ENCODE measurements at places on chromosomes 1 and 21.

DNA sequence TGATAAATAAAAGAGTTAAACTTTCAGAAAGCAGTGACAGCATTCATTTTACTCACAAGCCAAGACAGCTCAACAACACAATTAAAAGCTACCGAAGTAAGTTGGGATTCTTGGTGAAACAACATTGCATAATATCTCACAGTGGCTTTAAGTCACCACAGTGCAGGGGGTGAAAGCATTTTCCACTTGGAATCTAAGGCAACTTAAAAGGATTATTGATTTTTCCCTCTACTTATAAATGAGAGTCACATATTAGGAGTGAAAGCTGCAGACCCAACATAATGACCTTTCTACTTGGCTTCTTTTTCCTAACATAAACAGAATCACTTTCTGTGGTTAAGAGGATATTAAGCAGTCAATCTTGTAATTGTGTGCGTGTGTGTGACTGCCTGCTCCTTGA, 536.6 kb upstream of the CXADR start:
- no peak for DNase-seq

DNA sequence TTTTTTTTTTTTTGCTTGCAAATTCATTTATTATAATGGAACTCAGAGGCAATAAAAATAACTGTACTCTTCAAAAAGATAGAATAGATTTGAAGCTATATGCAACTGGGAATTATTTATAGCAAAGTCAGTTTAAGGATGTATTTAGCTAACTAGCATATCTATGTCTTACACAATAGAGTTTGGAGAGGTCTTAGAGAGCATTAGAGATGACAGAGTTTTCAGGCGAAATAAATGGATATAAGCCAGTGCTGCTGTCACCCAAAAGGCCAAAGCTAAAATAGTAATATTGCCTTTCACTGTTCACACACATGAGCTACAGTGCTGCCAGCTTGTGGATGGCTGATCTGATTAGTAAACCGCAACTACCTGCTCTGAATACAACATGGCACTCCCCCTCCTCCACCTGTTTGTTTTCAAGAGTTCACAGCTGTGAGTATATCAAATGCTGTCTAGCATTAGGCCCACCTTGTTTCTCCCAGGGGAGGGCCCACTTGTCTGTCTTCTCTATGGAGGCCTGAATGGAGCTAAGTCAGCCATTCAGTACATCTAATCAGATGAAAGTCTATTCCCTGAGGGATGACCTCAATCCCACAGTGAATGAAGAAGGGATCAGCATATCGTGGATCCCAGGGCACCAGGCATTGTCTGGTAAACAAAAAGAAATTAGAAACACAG, 25.2 kb upstream of the SSX2IP start:
- DNase-seq: no peak

DNA sequence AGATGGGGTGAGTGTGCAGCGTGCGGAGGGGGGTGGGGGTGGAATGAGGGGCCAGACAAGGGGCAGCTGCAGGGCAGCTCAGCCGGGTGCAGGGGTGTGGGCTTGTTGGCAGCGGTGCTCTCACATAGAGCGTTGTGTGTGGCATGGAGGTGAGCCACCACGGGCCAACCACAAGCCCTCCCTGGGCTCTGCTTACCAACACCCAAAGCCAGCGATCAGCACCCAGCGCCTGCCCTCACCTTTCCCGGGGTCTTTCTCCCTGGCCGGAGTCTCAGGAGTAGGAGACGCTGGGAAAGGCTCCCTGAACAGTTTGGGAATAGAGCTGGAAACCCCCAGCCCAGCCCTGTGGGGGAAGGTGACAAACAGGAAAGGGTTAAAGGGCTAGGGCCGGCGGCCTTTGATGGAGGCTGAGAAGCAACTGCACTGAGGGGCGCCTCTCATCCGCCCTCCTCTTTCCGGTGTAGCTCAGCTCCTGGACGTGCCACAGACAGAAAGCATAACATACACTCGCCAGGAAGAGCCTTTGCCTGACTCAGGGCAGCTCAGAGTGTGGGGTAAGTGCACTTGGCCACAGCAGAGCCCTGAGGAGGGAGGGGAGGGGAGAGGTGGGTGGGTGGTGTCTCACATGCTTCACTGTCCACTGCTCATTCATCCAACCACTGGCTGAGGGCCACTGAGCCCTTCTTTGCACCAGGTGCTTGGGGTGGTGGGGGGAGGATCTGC, 577 bp downstream of the IKBKE start:
- DNase-seq: peak; percentile 48

DNA sequence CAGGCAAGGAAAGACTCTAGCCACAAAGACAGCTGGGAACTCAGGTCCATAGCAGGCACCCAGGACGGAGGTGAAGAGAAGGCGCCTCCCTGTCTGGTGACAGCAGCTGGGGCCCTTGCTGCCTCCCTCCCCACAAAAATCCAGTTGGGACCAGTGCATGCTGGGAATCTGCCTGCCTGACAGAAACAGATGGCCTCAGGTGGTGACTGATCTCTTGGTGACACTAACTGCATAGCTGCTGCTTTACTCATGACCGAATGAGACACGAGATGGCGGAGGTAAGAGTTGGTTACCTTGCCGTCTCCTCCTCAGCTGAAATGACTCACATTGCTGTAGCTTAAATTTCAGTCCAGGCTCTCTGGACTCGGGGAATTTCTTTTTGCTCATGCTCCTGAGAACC, 130.3 kb downstream of the FGGY start:
- DNase-seq: no peak

GRCh38 chr1:151265446-151266236, 11.1 kb downstream of the PSMD4 start:
- DNase-seq: no peak

DNA sequence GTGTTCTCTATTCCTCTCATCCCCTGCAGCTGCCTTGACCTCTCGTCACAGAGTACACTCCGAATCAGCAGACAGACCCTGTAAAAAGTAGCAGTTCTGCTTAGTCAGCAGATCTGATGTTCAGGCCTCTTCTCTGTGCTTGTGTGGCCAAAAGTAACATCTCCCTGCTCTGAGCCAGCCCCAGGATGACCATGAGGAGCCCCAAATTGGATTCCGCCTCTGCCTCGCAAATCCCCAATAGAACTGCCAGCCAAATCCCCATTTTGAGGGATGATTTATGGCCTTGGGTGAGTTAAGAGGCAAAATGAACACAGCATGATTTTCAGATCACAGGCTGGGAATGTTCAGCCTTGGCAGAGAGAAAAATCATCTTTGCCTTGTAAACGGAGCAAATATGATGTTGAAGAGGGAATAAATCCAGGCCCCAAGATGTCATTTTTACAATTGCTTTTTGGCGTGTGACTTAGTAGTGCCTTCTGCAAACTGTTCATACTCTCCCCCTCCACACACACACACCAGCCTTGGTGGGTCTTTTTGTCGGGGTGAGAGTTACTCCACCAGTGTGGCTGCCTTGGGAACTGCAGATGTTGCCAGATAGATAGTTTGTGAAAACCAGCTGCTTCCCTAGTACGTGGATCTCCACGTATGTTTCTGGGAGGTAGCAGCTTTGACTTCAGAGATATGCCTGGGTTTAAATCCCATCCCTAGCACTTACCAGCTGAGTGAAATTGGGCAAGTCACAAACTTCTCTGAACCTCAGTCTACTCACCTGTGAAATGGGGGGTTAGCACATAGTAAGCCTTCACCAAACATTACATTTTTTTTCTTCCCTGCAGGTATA, 77.8 kb downstream of the MAN1C1 start:
- DNase-seq: no peak

- no peak for DNase-seq
Observed at GRCh38 chr1:236520445-236521005, 3.3 kb upstream of the LGALS8 start.

DNA sequence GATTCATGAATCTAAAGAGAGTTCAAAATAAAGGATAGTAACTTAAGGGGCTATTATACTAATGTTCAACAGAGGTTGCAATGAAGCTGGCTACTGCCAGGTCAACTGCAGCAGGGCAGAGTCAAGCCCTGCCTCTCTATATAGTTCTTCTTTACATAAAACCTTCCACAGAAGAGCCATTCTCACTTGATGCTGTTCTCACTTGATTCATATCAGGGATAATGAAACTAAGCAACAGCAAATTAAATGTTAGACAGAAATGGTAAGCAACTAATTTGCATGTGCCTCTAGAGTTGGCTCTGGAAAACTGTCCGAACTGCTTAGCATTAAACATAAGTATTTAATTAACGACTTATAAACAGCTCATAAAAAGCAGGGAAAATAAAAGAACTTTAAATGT, 17.4 kb downstream of the CCSAP start:
- DNase-seq: no peak

DNA sequence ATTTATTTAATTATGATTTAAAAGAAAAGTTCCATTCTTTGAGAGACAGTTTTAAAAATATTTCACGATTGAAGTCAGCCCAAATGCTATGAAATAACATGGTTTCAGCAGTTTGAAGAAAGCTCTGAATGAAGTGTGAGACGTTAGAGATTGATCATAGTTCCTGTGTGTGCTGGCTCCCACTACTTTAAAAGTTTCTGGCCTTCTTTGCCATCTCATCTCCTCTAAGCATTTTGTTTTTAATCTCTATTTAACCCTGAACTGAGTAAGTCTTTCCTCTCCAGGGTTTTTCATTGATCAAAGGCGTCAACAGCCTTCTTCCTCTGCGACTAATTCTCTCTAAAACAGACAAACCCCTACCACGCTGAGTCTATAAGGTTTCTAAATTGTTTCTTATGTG, 225.3 kb upstream of the B3GALT2 start:
- DNase-seq: peak; percentile 14

GRCh38 chr1:23567629-23567995, 8.3 kb upstream of the ID3 start:
- DNase-seq: no peak

GRCh38 chr1:240905225-240905765, 293.3 kb upstream of the GREM2 start:
- no peak for DNase-seq

DNA sequence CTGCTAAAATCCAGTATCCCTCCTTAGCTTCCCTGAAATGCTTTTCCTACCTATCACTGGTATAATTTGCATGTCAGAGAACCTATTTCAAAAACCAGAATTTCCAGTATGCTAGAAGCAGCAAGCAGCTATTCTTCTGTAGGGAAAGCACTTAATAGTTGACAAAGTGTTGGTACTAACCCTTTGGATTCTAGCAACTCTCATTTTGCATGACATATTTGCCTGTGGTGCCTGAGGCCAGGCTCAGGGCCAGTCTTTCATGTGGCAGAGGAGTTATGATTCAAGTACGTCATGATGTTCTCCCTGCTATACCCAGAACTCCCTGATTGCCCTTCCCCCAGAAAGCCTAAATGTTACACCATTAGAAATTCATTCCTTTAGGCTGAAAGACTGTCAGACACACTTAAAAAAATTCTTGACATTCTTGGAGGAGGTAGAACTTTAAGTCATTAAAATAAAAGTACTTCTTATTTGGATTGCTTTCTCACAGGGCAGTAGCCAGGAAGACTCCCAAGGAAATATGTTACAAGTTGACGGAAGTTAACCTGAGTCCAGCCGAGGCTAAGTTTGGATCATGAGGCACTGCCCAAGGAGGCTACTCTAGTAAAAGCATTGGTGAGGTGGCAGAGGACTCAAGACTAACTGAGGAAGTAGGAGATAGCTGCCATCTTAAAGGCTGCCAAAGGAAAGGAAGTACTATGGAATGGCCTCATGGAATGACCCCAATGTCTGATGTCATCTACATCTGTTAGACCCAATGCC, 298.4 kb upstream of the SPAG17 start:
- DNase-seq: no peak

DNA sequence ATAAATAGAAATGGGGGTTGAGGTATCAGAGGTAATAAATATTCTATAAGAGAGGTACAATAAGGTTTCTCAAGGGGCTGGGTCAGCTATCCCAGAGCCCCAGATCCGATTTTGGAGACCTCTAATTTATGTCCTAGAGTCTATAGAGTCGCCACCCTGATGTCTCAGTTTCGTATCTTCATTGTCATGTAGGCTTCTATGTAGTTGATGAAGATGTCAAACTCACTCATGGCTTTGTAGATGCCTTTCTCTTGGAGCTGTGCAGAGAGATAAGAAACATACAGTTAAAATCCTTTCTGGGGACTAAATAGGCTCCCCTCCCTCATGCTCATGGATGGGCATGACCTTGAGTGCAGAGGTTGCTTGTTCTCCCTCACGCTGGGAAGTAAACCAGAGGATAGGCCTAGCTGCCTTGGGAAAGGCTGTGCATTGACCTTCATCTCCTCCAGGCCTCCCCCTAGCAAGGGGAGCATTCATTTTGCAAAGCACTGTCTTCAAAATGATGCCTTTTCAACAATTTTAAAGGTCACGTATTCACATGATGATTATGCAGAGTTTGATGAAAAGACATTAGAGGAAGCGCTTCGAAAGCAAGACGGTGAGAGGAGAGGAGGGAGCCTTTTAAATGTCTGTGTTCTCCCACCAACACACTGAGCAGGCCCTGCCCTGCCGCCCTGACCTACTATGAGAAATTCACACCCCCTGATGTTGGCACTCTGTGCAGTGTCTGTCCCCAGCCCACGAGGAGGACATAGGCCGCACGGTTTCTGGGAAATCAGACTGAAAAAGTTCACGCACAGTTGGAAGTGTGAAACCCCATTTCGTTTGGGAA, 1.9 kb upstream of the IL19 start:
- no peak for DNase-seq

- DNase-seq: peak; percentile 39
Observed at GRCh38 chr1:114428083-114428754, 82.8 kb downstream of the TRIM33 start.

- DNase-seq: no peak
Observed at GRCh38 chr1:221604948-221605347, 136.9 kb downstream of the DUSP10 start.

DNA sequence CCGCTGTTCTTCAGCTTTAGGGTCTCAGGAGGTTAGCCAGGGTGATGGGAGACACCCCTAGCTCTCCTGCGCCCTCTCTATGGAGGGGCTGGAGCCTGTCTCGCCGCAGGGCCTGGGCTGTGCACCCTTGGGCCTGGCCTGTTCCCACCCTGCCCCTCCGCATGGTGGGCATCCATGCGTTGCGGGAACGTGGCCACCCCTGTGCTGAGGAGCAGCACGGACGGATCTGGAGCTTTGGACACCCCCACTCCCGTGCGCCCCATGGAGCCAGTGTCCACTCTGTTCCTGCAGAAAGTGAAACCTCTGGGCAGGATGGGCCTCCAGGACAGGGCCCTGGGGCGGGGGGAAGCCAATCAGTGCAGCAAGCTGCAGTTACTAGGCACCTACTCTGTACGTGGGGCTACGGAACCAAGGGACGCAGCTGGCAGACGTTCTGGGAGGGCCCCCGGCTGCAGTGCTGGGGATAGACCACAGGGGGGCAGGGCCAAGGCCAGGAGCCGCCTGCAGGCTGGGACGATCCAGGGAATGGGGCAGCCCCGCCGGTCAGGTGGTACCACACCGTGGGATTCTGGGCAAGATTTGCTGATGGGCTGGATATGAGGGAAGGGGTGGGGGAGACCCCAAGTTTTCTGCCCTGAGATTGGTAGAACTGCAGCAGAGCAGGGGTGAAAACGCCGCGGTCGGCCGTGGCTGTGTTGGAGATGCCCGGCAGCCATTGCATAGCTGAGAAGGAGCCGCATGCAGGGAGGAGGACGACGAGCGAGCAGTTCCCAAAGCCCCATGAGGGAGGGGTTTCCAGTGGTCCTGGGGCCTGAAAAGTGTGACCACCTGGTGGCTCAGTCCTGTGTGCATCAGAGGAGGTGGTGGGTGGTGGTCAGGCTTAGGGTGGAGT, 43.3 kb downstream of the TP73 start:
- peak; percentile 11 for DNase-seq

GRCh38 chr1:183126528-183126927, 59.5 kb upstream of the LAMC2 start:
- DNase-seq: no peak

Measured in CD4-positive, alpha-beta T cell treated with Interleukin-12 subunit alpha and Interleukin-12 subunit beta, for 1 hour (primary cell).